ENCODE measurements at places on chromosomes 1 and 21.

GRCh38 chr1:53465023-53465957 lies 6.1 kb downstream of the DMRTB1 start:
- DNase-seq: no peak

DNA sequence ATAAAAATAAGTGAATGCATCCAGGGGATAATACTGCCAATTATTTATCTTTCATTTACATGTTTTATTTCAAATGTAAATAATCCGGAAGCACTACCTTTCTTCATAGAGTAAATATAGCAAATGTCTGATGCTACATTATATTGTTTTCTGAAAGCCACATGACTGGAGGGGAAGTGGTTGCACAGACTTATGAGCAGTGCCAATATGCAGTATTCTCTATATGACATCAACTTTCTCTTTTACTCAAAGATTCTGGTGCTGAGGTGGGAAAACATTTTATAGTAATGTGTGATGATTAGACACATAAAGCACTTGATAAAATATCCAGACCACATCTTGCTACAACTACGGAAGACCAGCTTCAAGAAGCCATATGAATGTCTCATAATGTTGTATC lies 314.7 kb downstream of the NEGR1 start:
- no peak for DNase-seq

GRCh38 chr21:42051788-42052187 lies 19.3 kb upstream of the UMODL1 start:
- DNase-seq: no peak

GRCh38 chr1:41743366-41743765 lies 175.4 kb downstream of the HIVEP3 start:
- no peak for DNase-seq

- no peak for DNase-seq
Observed at GRCh38 chr1:99964806-99965205, 5.0 kb upstream of the SLC35A3 start.

- no peak for DNase-seq
Observed at GRCh38 chr1:91806769-91807700, 78.9 kb downstream of the TGFBR3 start.

GRCh38 chr1:223815020-223815853 lies 30.5 kb downstream of the TP53BP2 start:
- DNase-seq: no peak

GRCh38 chr1:156021093-156021428 lies 310 bp upstream of the SSR2 start:
- no peak for DNase-seq

GRCh38 chr1:192795916-192796618 lies 12.8 kb upstream of the RGS2 start:
- no peak for DNase-seq

GRCh38 chr1:21700094-21700493 lies 30.9 kb upstream of the RAP1GAP start:
- DNase-seq: no peak
